Activated T-cell treated with anti-CD3 and anti-CD28 coated beads for 24 hours (primary cell): ENCODE measurements at places on chromosomes 5 and 9.

GRCh38 chr9:90629991-90630390 lies 12.6 kb downstream of the DIRAS2 start:
- DNase-seq = no peak

DNA sequence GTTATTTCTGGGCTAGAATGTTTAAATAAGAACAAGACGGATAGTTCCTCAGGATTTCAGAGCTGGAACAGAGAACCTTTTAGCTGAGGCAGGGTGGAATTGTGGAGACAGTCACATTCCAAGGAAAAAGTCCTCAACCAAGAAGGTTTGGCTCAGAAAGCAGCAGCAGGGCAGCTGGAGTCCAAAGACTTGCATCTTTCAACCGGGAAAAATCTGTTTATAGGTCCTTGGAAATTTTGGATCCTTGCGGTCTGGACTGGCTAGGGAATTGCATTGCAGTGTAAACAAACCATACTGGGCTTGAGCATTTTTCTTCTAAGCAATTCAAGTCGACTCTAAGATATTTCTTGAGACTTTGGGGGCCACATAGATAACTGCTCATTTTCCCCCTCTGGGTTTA lies 40.8 kb upstream of the HMHB1 start:
- DNase-seq = no peak

- no peak for DNase-seq
These were observed 19.7 kb upstream of the ASTN2 start for GRCh38 chr9:117434566-117434965.

GRCh38 chr9:76433836-76434235 lies 25.1 kb upstream of the GCNT1 start:
- no peak for DNase-seq

DNA sequence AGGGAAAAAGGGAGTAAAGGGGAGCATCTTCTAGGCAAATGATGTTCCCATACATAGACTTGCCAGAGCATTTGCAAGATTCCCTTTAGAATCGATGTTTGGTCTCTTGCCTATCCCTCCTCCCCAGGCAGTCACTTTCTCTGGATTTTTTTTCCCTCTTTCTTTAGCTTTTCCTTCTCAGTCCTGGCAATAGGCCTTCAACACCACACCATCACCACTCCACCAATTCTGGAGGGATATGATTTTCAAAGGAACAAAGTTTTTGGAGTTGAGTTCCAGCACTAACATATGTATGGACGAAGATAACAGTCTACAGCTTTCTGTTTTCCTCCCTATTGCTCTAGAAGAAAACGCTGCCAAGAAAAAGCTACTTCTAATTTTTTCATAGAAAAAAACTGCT lies 377.4 kb downstream of the PDE4D start:
- DNase-seq = no peak

DNA sequence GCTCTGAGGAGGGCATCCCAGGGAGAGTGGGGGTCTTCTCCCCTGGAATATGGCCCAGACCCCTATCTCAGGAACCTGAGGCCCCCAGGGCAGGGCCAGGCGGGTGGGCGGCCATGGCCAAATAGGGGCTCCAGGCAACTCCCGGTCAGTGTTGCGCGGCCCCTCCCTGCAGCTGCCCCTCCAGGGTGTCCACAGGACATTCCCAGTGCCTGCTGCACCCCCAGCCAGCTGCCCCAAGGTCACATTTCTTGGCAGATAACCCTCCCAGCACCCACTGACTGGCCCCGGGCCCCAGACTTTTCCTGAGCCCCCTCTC lies 53.6 kb upstream of the EGFL7 start:
- no peak for DNase-seq

DNA sequence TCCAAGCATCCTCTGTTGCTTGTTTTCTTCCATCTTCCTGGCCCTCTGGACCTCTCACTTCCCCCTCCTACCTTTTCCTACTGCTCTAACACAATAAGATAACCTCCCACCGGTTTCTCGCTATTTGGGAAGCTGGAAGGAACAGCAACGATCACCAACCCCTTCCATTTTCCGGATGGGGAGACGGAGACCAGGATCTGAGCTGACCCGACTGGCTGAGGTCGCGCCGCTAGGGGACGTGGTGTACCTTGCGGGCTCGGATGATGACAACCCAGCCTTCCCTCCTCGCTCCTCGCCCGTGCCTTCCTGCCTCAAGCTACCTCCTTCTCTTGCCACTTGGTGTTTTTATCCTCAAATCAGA lies 1.9 kb downstream of the LPAR1 start:
- no peak for DNase-seq

GRCh38 chr9:129276486-129277230 lies 98.6 kb upstream of the IER5L start:
- DNase-seq = no peak

DNA sequence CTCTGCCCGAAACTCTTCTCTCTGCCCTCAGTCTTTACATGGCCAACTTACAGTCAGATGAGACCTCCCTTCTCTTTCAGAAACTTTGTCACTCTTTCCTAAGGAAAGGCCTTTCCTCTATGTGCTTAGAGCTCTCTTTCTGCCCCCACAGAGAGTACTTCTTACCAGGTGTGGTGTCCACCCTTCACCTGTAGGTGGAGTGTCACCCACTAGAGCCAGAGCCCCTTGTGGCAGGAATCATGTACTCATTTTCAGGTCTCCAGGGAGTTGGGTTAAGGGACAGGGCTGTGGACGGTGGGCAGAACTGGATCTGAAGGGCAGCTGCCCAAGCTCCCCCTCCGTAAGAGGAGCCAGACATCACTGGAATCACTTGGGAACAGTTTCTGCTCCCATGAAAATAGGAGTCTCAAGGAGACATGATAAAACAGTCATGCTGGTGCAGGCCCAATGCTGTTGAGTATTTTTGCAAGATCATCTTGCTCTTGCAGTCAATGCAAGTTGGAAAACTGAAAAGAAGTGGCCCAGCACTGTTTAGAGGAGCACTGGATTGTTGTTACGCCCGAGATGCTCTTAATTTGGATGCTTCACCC lies 436.7 kb downstream of the ZSWIM6 start:
- DNase-seq = no peak

DNA sequence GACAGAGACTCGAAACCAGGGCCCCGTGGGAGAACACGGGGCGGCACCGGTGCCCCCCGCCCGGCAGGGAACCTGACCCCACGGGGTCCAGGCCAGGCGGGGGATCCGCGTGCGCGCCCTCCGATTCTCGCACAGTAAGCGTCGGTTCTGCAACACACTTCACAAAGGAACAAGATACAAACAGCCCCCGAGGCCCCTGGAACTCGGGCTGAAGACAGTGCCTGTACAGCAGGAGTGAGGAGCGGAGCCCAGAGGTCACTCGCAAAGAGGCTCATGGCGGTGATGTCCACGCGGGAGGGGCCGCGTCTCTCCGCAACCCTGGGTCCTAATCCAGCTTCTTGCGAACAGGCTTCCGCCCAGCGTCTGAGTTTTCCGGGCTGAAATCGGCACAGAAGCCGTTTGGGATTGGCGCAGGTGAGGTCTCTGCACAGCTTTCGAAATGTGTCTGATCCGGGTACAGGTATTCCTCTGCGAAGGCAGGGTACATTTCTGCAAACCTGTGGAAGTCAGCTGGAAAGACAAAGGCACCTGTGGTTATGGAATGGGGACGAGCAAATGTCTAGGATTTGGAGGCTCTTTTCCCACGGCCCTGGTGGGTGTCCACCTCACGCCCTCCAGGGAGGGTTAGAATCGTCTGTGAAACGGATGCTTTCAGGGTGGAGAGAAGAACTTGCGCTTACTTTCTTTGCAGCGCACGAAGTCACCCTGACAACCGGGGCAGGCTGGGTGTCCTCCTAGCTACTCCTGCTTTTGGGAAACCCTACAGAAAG lies 18.3 kb upstream of the SLC6A3 start:
- DNase-seq = no peak

DNA sequence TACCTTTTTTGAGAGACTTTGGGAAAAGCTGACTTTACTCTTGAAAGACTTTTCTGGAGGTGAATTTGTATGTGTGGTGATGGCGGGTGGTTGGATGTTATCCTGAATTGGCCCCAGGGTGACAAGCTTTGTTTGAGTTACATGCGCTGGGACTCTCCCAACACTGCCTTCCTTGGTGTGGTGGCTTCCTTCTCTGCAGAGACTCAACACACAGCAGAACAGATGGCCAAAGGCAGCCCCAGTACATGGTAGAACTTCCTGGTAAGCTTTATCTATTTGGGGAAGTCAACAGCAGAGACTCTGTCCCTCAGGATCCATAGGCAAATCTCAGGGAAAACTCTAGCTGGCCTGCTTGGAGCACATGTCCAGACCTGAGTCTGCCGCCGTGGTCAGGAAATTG lies 18.1 kb downstream of the C1QTNF2 start:
- no peak for DNase-seq

- no peak for DNase-seq
These were observed 563.9 kb upstream of the ADAMTS16 start for GRCh38 chr5:4576161-4576748.
